ENCODE measurements at places on chromosomes 3 and 15.

GRCh38 chr15:51083641-51084166 lies 11.0 kb downstream of the TNFAIP8L3 start:
- no peak overlapping the region for H3K27ac ChIP-seq
- peaks cover 8% of the 10 kb centered on the region for H3K27me3 ChIP-seq
- no peak overlapping the region for H3K4me3 ChIP-seq
- DNase-seq: no peak

DNA sequence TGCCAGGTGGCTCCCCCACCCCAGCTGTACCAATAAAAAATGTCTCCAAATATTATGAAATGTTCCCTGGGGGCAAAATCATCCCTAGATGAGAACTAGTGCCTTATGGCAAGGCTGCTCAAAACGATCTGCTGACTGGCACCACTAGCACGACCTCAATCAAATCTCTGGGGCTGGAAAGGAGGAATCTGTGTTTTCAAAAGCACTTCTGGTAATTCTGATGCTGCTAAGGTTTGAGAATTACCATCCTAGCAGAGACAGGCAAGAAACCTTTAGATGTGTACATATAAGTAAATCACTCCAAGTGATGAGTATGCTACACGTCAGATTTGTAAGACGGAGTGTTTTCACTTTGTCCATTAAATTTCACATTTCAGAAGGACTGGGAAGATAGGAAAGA lies 360.1 kb upstream of the THRB start:
- H3K36me3 ChIP-seq: no peaks in the 10 kb centered on the region
- H3K27me3 ChIP-seq: peaks cover 3% of the 10 kb centered on the region
- no peak overlapping the region for H3K27ac ChIP-seq
- no peak overlapping the region for H3K4me3 ChIP-seq
- DNase-seq: no peak

- no peaks in the 10 kb centered on the region for H3K27me3 ChIP-seq
- no peak overlapping the region for H3K27ac ChIP-seq
- H3K36me3 ChIP-seq: no peaks in the 10 kb centered on the region
- DNase-seq: peak; percentile 61
Measured at GRCh38 chr3:36540888-36541518, 160.7 kb downstream of the STAC start.

DNA sequence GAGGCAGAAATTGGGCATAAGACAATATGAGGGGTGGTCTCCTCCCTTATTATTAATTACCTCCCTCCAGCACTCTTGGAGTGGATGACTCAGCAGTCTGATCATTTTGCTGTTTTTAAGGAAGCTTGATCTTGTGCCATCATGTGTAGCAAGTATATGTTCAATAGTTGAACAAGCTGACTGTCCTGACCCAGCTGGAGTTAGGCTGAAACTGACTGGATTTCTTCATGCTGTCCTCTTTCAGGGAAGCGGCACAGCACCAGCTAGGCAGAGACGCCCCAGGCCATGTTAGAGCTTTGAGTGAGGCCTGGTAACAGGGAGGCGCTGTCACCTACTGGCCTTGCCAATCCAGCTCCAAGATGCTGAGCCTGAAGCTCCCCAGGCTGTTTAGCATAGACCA lies 54.4 kb upstream of the KIF23 start:
- no peaks in the 10 kb centered on the region for H3K4me1 ChIP-seq
- H3K36me3 ChIP-seq: no peaks in the 10 kb centered on the region
- no peak overlapping the region for H3K4me3 ChIP-seq
- no peak for DNase-seq
- no peaks in the 10 kb centered on the region for H3K27me3 ChIP-seq

GRCh38 chr3:133742351-133743091 lies 3.7 kb upstream of the TF start:
- peaks cover 47% of the 10 kb centered on the region for H3K27me3 ChIP-seq
- no peaks in the 10 kb centered on the region for H3K4me1 ChIP-seq
- no peak overlapping the region for H3K27ac ChIP-seq

DNA sequence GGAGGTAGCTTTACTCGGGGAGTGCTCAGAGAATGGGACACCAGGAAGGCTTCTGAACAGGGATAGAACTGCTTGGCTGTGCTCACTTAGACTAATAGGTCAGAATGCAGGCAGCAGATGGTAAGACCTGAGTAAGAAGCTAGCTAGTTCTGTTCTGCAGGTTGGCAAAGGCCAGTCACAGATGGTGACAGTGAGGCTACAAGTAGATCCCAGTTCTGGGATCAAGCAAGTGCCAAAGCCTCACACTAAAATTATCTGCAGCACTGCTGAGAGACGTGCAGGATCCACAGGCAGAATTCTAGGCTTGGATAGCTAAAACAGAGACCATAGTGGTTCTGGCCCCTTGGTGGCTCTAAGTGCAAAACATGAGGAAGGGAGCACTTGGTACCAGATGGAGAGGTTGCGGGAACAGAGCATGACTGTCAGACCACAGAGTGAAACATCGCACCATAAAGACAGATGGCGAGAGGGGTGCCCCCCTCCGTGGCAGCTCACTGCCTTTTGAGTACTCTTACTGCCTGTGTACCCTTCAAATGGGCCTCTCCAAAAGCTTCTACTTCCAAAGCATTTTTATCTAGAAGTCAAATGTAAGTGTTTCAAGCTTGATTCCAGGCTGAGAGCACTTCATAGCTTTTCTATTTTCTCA lies 3.6 kb upstream of the GLCE start:
- no peak overlapping the region for H3K4me3 ChIP-seq
- H3K4me1 ChIP-seq: no peaks in the 10 kb centered on the region
- no peaks in the 10 kb centered on the region for H3K36me3 ChIP-seq
- H3K27ac ChIP-seq: no peak overlapping the region
- DNase-seq: no peak

Measured in cardiac muscle cell (in vitro differentiated cells and primary cell).